Activated CD4-positive, CD25-positive, alpha-beta regulatory T cell (primary cell): ENCODE measurements at places on chromosomes 3 and 15.

- DNase-seq, result no peak
These were observed 16.2 kb downstream of the CPA3 start for GRCh38 chr3:148881286-148881685.

DNA sequence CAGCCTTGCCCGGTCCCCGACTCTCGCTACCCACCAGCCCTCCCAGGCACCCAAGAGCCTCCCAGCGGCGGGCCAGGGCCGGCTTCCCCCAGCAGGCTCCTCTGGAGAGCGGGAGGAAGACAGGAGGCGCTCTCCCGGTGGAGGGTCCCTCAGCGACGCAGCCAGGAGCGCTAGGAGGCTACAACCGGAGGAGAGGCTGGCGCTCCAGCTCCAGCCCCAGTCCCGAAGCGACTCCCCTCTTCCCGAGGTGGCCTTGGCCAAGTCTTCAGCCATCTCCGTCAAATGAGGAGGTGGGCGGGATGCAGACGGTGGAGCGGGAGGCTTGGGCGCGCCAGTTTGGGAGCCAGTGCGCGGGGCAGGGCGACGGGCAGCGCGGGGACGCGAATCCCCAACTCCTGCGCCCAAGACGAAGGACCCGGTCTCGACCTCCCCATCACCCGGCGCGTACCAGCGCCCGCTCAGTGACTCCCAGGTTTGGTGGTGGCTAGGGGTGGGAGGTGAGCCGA is 722 bp downstream of the CHRNA3 start:
- no peak for DNase-seq

GRCh38 chr3:46586738-46587246 is 20.7 kb upstream of the LRRC2 start:
- DNase-seq, result no peak

- no peak for DNase-seq
These were observed 56.8 kb downstream of the KAT2B start for GRCh38 chr3:20097015-20097414.

- no peak for DNase-seq
These were observed 665.4 kb downstream of the NLGN1 start for GRCh38 chr3:174062923-174063322.

DNA sequence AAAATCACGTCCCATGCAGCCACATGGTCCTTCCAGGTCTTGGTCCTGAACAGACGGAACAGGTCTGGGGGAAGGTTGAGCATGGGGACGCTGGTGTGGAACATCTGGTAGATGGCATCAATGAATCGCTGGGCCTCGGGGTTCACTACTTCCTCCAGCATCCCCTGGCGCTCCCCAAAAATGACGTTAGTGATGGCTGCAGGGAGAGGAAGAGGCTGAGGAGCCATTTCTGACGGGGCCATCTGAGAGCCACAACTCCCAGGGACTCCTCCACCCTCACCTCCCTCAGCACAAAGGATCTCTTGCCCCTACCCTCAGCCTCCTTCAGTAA is 23.7 kb downstream of the CYP11A1 start:
- DNase-seq, result no peak

DNA sequence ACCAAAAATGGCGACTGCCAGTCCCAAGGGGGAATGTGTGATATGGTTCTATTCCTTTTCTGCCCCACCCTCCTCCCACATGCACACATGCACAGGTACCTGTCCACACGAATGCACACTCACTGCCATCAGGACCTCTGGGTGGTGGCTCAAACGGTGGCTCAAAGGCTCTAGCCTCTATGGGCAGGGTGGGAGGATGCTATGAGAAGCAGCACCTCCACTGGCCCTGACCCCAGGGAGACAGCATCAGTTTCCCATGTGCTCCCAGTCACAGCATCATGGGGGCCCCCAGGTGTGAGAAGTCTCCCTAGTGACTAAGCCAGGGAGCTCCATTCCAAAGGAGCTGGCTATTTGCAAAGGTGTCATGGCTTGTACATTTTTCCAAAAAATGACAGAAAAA is 15.9 kb downstream of the SEMA3G start:
- no peak for DNase-seq

DNA sequence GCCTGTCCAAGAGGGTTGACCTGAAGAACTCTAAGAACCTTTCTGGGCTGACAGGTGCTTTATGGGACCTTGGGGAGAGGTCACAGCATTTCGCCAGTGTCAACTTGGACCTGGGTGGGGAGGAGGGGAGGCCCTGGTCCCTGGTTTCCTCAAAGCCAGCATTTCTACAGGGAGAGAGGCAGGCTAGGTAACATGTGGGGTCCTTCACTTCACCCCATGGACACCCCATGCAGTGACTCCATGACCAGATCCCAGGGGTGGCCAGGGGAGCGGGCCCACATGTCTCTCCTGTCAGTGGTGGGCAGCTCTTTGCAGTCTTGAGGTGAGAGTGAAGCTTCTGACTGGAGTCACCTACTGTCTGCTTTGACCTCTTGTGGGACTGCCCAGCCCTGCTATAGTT is 35.8 kb downstream of the GOLGA6L10 start:
- DNase-seq, result no peak

DNA sequence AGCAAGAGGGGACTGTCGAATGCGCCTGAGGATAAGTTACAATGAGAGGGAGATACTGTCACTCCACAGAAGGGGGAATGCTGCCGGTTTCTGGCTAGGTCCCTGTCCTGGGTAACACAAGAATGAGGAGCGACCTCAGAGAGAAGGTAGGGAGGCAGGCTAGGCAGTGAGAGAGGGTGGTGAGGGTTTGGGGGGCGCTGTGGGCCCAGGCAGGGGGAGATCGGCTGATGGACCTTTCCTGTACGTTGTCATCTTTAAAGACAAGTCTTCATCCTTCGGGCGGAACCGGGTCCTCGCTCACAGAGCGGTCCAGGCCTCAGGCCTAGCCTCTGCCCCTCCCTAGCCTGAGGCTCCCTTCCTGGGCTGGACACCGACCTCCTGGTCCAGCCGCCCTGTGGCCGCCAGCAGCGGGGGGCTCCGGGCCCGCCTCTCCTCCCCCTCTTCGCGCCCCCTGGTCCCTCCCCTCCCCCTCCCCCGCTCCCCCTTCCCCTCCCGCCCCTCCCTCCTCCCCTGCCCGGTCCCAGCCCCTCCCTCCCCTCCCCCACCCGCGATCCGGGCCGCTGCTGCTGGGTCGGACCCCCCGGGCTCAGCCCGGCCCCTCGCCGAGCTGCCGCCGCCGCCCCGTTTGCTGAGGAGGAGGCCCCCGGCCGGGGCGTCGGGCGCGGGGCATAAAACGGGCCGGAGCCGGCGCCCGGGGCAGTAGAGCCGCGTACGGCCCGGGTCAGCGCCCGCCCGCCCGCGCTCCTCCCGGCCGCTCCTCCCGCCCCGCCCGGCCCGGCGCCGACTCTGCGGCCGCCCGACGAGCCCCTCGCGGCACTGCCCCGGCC is at the start of gene CHRD:
Gene CHRD (plus strand): TSS at position 697 of the 827 bp plus-strand sequence. CDS start 265 bp downstream, outside the sequence.
- DNase-seq, result no peak

DNA sequence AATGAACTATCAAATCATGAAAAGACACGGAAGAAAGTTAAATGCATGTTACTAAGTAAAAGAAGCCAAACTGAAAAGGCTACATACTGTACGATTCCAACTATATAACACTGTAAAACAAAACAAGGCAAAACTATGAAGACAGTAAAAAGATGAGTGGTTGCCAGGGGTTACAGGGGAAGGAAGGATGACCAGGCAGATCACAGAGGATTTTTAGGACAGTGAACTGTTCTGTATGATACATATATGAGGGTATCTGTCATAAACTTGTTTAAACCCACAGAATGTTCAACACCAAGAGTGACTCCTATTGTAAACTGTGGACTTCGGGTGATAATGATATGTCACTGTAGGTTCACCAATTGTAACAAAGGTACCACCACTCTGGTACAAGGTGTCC is 60.6 kb downstream of the CHSY1 start:
- no peak for DNase-seq
